HL-60 (cell line): ENCODE measurements at places on chromosomes 3 and 15.

GRCh38 chr3:33658991-33659848 is 58.8 kb downstream of the CLASP2 start:
- no peak for DNase-seq

GRCh38 chr15:33907326-33907725 is 61.0 kb upstream of the CHRM5 start:
- no peak for DNase-seq

DNA sequence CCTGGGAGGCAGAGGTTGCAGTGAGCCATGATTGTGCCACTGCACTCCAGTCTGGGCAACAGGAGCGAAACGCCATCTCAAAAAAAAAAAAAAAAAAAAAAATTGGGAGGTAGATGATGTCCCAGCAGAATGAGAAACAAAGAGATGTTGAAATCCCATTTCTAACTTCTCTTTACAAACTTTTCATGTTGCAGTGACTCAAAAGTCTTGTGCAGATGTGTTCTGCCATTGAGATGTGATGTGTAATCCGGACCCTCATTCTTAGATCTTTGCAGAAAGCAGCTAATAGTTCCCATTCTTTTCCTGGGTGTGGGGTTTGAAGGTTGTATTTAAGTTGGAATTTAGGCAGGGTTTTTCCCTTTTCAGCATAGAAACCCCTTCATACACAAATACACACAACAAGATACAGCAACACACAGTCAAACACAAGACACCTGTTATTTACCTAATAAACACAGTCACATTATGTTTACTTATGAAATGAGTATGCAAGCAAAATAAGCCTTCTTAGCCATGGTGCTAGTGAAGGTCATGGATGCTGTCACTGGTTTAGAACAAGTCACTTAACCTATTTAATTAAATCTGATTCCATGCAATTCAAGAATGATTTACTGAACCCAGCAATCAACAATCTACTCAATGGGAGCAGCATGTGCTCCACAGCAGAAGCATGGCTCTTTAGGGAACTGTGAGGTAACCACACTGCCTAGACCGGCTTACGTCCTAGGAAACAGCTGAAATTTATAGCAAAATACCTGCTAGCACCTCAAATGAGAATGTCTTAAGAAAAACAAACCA is 14.9 kb downstream of the SIAH2 start:
- no peak for DNase-seq

DNA sequence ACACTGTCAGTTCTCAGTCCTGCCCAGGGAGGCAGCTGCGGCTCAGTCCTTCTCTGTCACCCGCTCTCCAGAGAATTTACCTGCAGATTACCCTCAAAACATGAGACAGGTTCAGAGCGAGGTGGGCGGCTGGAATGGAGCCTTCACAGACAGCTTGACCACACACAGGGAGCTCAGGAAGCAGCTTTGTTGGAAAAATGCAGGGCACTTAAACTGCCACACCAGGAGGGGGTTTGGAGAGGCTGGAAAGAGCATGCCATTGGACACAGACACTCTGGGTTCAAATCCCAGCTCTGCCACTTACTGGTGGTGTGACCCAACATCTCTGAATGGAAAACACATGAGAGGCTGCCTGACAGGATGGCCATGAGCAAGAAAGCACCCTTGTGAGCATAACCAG is 290.8 kb upstream of the LRRFIP2 start:
- no peak for DNase-seq

DNA sequence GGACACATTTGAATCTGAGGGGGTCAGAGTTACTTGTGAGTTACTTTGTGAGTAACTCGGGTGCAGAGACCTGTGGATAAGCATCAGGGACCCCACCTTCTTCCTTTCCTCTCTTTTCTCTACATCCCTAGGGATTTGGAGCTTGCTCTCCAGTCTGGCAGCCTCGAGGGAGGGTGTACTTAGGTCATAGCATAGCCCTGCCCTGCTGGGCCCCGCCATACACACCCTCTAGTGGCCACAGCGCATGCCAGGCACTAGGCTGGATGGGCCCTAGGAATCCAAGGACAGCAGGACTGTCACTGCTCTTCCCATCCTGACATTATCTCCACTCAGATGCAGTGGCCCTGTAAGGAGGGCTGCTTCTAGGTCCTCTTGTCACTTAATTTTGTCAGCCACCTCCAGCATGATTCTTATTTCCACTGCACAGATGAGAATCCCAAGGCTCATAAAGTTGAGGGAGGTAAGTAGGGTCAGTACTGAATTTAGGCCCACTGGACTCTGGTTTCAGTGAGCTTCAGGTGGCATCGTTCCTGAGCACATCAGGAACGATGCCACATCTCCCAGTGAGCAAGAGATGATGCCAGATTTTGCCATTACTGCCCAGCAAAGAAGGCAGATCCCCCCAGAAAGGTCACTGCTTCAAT is 3.6 kb upstream of the SMAD6 start:
- peak; percentile 63 for DNase-seq

GRCh38 chr3:23602971-23603370 is 202.8 kb upstream of the UBE2E1 start:
- no peak for DNase-seq

- DNase-seq, result no peak
Observed at GRCh38 chr3:40333416-40333815, 23.9 kb downstream of the EIF1B start.

GRCh38 chr3:107265526-107265925 is 111.7 kb upstream of the CCDC54 start:
- no peak for DNase-seq
